B cell (primary cell): ENCODE measurements at places on chromosomes 2 and 18.

DNA sequence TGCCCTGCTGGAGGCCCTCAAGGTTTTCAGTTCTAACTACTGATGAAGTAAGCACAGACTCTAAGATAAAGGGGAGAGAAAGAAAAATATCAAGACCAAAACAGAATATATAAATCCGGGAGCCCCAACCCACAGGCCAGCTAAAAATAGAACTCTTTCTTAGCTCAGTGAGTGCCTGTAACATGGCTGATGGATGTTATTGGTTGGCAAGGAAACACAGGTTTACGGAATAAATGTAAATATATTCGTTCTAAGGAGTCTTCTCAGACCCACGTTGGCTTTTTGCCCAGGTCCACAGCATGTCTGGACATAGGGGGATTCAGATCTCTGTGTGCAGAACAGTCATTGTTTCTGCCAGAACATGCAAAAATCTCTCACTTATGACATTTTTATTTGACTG lies 139.0 kb upstream of the SERPINE2 start:
- H3K27me3 ChIP-seq = peaks cover 4% of the 10 kb centered on the region
- no peak for DNase-seq
- H3K27ac ChIP-seq = no peak overlapping the region
- H3K4me3 ChIP-seq = no peak overlapping the region
- no peaks in the 10 kb centered on the region for H3K36me3 ChIP-seq

DNA sequence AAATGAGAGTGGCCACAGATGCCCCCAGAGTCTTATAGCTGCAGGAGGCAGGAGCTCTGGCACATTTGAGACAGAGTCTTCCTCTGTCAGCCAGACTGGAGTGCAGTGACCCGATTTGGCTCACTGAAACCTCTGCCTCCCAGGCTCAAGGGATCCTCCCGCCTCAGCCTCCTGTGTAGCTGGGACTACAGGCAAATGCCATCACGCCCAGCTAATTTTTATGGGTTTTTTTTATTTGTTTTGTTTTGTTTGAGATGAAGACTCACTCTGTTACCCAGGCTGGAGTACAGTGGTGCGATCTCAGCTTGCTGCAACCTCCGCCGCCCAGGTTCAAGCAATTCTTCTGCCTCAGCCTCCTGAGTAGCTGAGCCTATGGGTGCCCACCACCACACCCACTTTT lies 80.7 kb upstream of the CABLES1 start:
- no peaks in the 10 kb centered on the region for H3K36me3 ChIP-seq
- DNase-seq = no peak
- H3K27me3 ChIP-seq = no peaks in the 10 kb centered on the region
- H3K4me1 ChIP-seq = no peaks in the 10 kb centered on the region
- no peak overlapping the region for H3K27ac ChIP-seq
- H3K4me3 ChIP-seq = no peak overlapping the region

- no peak overlapping the region for H3K27ac ChIP-seq
- H3K36me3 ChIP-seq = no peaks in the 10 kb centered on the region
- no peaks in the 10 kb centered on the region for H3K27me3 ChIP-seq
- DNase-seq = no peak
- no peak overlapping the region for H3K4me3 ChIP-seq
- H3K4me1 ChIP-seq = no peaks in the 10 kb centered on the region
Observed at GRCh38 chr2:148590612-148591011, 53.9 kb upstream of the EPC2 start.

DNA sequence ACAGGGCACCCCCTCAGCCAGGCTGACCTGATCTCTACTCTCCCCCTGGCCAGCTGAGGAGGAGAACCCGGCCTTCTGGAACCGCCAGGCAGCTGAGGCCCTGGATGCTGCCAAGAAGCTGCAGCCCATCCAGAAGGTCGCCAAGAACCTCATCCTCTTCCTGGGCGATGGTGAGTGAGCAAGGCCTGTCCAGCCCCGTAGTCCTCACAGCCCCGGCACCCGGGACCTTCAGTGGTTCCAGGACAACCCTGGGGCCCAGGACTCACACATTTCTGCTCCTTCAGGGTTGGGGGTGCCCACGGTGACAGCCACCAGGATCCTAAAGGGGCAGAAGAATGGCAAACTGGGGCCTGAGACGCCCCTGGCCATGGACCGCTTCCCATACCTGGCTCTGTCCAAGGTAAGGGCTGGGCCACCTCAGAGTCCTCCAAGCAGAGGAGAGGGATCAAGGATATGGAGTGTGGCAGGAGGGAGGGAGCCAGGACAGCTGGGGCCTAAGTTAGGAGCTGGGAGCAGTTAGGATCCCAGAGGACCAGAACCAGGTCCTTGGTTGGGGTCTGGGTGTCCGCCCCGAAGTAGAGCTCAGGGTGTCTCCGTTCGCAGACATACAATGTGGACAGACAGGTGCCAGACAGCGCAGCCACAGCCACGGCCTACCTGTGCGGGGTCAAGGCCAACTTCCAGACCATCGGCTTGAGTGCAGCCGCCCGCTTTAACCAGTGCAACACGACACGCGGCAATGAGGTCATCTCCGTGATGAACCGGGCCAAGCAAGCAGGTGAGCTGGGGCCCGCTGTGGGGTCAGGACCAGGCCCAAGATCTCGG lies 555 bp downstream of the ALPI start:
- no peaks in the 10 kb centered on the region for H3K4me1 ChIP-seq
- H3K4me3 ChIP-seq = no peak overlapping the region
- no peaks in the 10 kb centered on the region for H3K36me3 ChIP-seq
- no peak overlapping the region for H3K27ac ChIP-seq

- peaks cover 22% of the 10 kb centered on the region for H3K4me1 ChIP-seq
- H3K27me3 ChIP-seq = no peaks in the 10 kb centered on the region
- no peak for DNase-seq
- no peaks in the 10 kb centered on the region for H3K36me3 ChIP-seq
Observed at GRCh38 chr2:101617796-101618195, 79.7 kb upstream of the MAP4K4 start.

DNA sequence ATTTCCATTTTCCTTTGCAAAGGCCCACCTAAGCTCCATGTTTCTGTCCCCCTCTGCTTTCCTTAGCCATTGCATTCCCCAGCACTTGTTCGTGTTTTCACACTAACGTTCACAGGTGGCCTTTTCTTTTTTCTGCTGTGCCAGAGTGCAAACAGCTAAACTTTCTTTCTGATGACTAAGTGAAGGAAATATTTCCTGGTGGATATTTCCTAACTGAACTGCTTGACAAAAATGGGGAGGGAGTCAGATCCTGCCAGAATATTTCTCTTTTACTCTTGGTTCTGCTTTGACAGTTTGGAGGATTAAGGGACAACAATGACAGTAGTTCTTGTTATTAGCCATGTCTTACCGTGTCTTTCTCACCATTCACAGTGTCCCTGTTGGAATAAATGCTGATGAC lies 344.0 kb downstream of the ARHGAP15 start:
- peaks cover 2% of the 10 kb centered on the region for H3K36me3 ChIP-seq
- H3K27me3 ChIP-seq = no peaks in the 10 kb centered on the region
- no peak overlapping the region for H3K4me3 ChIP-seq
- DNase-seq = no peak

DNA sequence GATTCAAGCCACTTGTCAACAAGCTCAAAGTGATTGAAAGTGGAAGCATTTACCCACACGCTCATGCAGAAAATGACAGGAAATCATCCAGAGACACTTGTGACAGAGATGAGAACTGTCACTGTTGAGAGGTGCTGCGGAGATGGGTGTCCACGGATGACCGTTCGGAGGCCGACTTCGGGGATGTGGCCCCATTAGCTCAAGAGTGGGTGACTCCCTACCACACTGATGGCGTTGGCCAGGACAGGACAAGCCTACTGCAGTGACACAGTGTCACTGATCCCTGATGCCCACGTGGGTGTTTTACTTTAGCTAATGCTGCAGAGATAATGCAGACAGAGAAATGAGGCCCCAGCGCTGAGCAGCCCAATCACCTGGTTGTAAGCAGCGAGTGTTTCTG lies 81.5 kb upstream of the YWHAQ start:
- H3K36me3 ChIP-seq = no peaks in the 10 kb centered on the region
- no peak overlapping the region for H3K27ac ChIP-seq
- no peaks in the 10 kb centered on the region for H3K27me3 ChIP-seq
- H3K4me1 ChIP-seq = no peaks in the 10 kb centered on the region
- DNase-seq = no peak

GRCh38 chr2:185241556-185241955 lies 497.0 kb upstream of the FSIP2 start:
- no peaks in the 10 kb centered on the region for H3K36me3 ChIP-seq
- DNase-seq = no peak
- no peak overlapping the region for H3K27ac ChIP-seq
- no peaks in the 10 kb centered on the region for H3K4me1 ChIP-seq

DNA sequence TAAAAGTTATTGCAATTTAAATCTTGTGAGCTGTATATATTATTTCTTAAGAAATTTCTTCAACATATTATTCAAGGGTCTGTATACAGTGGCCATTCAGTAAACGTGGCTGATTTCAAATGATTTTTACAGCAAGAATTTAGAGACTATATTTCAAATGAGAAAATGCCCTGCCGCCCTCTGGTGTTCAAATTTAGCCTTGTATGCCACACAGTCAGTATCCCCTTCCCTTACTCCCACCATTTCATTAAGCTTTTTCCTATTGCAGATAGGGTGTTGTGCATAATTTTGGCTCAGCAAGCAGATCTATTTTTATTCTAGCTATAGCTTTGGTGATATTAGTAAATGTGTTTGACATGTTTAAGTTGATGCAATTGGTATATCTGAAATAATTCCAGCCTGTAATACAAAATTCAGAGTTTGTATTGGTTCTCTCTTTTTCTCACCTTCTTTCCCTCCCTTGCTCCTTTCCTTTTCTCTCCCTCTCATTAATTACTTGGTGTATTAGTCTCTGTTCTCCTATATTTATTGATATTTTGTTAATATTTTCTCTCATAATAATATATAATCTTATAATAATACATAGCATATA lies 22.8 kb upstream of the SCN7A start:
- no peak overlapping the region for H3K27ac ChIP-seq
- no peaks in the 10 kb centered on the region for H3K36me3 ChIP-seq
- no peaks in the 10 kb centered on the region for H3K27me3 ChIP-seq
- H3K4me1 ChIP-seq = no peaks in the 10 kb centered on the region
- no peak overlapping the region for H3K4me3 ChIP-seq
- DNase-seq = no peak

DNA sequence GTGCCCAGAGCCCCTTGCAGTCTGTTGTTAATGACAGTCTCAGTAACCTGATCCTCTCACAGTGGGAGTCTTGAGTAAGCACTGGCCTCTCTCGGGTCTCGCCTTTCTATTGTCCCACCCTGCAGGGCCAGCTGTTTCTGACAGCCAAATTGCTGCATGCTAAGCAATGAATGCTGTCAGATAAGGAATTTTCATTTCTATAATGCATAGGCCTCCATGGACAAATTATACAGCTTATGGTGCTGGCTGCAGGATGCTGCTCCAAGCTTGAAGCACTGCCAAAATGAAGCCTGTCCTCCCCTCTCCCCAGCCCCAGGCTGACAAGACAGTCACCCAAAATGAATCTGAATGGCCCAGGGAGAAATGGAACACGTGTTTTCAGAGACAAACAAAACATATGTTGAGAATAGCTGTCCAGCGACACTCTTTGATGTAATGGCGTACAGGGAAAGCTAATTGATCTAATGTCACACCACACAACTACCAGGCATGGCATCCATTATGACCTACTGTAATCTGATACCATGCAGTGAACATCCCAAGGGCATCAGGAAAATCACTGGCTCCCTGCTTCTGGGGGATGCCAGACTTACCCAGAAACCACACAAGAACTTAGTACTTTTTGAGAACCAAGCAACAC lies 36.8 kb downstream of the ACVR1 start:
- H3K27ac ChIP-seq = no peak overlapping the region
- no peak overlapping the region for H3K4me3 ChIP-seq
- no peaks in the 10 kb centered on the region for H3K36me3 ChIP-seq

- H3K27ac ChIP-seq = no peak overlapping the region
- H3K36me3 ChIP-seq = no peaks in the 10 kb centered on the region
- no peak overlapping the region for H3K4me3 ChIP-seq
- H3K27me3 ChIP-seq = no peaks in the 10 kb centered on the region
- H3K4me1 ChIP-seq = no peaks in the 10 kb centered on the region
Observed at GRCh38 chr18:41073372-41073954, 881.6 kb upstream of the PIK3C3 start.

DNA sequence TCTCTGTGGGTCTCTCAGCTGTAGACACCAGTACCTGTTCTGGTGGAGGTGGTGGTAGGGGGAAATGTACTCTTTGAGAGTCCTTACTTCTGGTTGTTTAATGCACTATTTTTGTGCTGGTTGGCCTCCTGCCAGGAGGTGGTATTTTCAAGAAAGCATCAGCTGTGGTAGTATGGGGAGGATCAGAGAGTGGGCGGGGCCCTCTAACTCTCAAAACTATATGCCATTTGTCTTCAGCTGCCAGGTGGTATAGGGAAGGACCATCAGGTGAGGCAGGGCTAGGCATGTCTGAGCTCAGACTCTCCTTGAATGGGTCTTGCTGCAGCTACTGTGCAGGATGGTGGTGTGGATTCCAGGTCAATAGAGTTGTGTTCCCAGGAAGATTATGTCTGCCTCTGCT lies 1100.8 kb downstream of the CNTNAP5 start:
- no peak for DNase-seq
- no peaks in the 10 kb centered on the region for H3K27me3 ChIP-seq
- no peak overlapping the region for H3K27ac ChIP-seq
- H3K36me3 ChIP-seq = no peaks in the 10 kb centered on the region
- H3K4me1 ChIP-seq = no peaks in the 10 kb centered on the region

GRCh38 chr2:10294077-10294476 lies 8.6 kb upstream of the HPCAL1 start:
- H3K4me1 ChIP-seq = peaks cover 14% of the 10 kb centered on the region
- no peak for DNase-seq
- no peaks in the 10 kb centered on the region for H3K36me3 ChIP-seq
- H3K27ac ChIP-seq = no peak overlapping the region
- no peaks in the 10 kb centered on the region for H3K27me3 ChIP-seq

DNA sequence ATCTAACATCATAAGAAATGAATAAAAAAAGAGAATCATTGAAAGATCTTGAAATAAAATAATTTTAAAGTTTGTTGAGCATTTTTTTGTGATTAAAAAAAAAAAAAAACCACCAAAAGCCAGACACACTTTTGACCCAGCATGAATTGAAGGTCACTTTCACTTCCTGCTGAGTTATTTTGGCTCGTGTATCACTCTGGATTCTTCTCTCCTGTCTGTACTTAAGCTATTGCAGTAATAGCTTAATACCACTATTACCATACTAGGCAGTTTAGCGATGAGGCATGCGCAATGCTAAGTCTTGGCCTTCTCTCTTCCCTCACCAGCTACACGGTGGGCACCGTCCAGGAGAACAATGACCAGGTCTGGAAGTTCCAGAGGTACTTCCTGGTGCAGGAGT lies 54.5 kb upstream of the SPP2 start:
- no peak overlapping the region for H3K4me3 ChIP-seq
- peaks cover 4% of the 10 kb centered on the region for H3K4me1 ChIP-seq
- DNase-seq = peak; percentile 19
- H3K27me3 ChIP-seq = peaks cover 5% of the 10 kb centered on the region
- H3K36me3 ChIP-seq = no peaks in the 10 kb centered on the region

GRCh38 chr2:163252199-163252598 lies 413.6 kb upstream of the KCNH7 start:
- H3K4me3 ChIP-seq = no peak overlapping the region
- no peak overlapping the region for H3K27ac ChIP-seq
- DNase-seq = no peak
- H3K4me1 ChIP-seq = no peaks in the 10 kb centered on the region
- H3K27me3 ChIP-seq = no peaks in the 10 kb centered on the region
- no peaks in the 10 kb centered on the region for H3K36me3 ChIP-seq

GRCh38 chr2:219650426-219651248 lies 23.2 kb downstream of the SLC4A3 start:
- no peaks in the 10 kb centered on the region for H3K27me3 ChIP-seq
- no peaks in the 10 kb centered on the region for H3K4me1 ChIP-seq
- H3K27ac ChIP-seq = no peak overlapping the region

GRCh38 chr2:165901620-165902298 lies 51.8 kb downstream of the TTC21B start:
- H3K27ac ChIP-seq = no peak overlapping the region
- no peak for DNase-seq
- peaks cover 6% of the 10 kb centered on the region for H3K4me1 ChIP-seq
- H3K36me3 ChIP-seq = peaks cover 32% of the 10 kb centered on the region
